ENCODE measurements at places on chromosomes 12 and 14. TPM values are rescaled to one million over a fixed set of nuclear protein-coding genes. Genes with fewer than 3 reads are reported as not detected.

REM2 gene
- total RNA-seq = 6.2 TPM

OSBPL8 gene
- 146 TPM for total RNA-seq

IL22 gene
- total RNA-seq = not detected

P2RX2 gene
- total RNA-seq = not detected

CHST11 gene
- 42.0 TPM for total RNA-seq

TAPBPL gene
- total RNA-seq = 23.0 TPM

AQP5 gene
- total RNA-seq = not detected

RAD9B gene
- 2.9 TPM for total RNA-seq

MIPOL1 gene
- 0.69 TPM for total RNA-seq

E2F7 gene
- 17.6 TPM for total RNA-seq

POTEG gene
- not detected for total RNA-seq

FRS2 gene
- total RNA-seq = 30.1 TPM

CMKLR1 gene
- total RNA-seq = not detected

BCL2L2 gene
- total RNA-seq = 5.6 TPM

PXMP2 gene
- 5.9 TPM for total RNA-seq

ERBB3 gene
- 6.4 TPM for total RNA-seq

FKBP3 gene
- 31.7 TPM for total RNA-seq

ELK3 gene
- 34.7 TPM for total RNA-seq

RND1 gene
- total RNA-seq = 2.3 TPM

DEGS2 gene
- 0.37 TPM for total RNA-seq

PLEKHG7 gene
- total RNA-seq = not detected

IFNG gene
- total RNA-seq = 0.38 TPM

BDKRB1 gene
- total RNA-seq = not detected

KRT6C gene
- not detected for total RNA-seq

APOF gene
- total RNA-seq = not detected

TMCC3 gene
- 9.7 TPM for total RNA-seq

IQSEC3 gene
- total RNA-seq = 2.0 TPM

ANKRD9 gene
- total RNA-seq = 5.8 TPM

GPR162 gene
- 0.30 TPM for total RNA-seq

HAL gene
- total RNA-seq = 1.1 TPM

FOXM1 gene
- total RNA-seq = 1.2 TPM

TCL1B gene
- total RNA-seq = 0.54 TPM

GLI1 gene
- 0.41 TPM for total RNA-seq

FOXN3 gene
- 111 TPM for total RNA-seq

LRRK2 gene
- total RNA-seq = 0.16 TPM

OTOGL gene
- total RNA-seq = not detected

PTPRB gene
- 0.24 TPM for total RNA-seq

SPIC gene
- not detected for total RNA-seq

TAS2R13 gene
- total RNA-seq = 2.1 TPM

SERPINA3 gene
- total RNA-seq = not detected

CPSF2 gene
- 80.8 TPM for total RNA-seq

MYO1A gene
- 2.3 TPM for total RNA-seq

KRT78 gene
- not detected for total RNA-seq

CCDC177 gene
- total RNA-seq = not detected

LTBP2 gene
- 0.27 TPM for total RNA-seq

ANKLE2 gene
- 78.9 TPM for total RNA-seq

HRK gene
- not detected for total RNA-seq

CFAP73 gene
- total RNA-seq = 0.51 TPM

B4GALNT3 gene
- total RNA-seq = 0.49 TPM

VRTN gene
- not detected for total RNA-seq

All from naive thymus-derived CD4-positive, alpha-beta T cell (primary cell).